ENCODE measurements at places on chromosomes 7 and 10.

DNA sequence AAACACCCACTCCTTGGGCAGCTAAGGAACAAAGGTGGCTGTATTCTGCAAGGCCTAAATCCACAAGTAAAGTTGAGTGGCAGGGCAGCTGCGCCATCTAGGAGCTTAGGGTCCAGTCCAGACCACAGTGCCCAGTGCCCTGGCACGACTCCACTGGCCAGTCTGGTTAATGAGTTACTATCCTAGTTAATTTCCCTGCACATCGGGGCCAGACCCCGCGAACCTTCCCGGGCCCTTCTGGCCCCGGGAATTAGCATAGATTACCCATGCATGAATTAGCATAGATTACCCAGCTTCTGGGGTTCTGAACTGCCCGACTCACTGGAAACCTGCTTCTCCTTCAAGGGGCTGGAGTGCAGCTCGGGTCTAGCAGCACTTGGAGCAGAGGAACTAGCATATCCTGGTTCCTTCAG, 3.2 kb upstream of the EMX2 start:
- no peak for DNase-seq

GRCh38 chr10:50896721-50897120, 11.3 kb upstream of the A1CF start:
- DNase-seq = no peak

GRCh38 chr10:23413629-23414089, 25.2 kb upstream of the OTUD1 start:
- DNase-seq = no peak

DNA sequence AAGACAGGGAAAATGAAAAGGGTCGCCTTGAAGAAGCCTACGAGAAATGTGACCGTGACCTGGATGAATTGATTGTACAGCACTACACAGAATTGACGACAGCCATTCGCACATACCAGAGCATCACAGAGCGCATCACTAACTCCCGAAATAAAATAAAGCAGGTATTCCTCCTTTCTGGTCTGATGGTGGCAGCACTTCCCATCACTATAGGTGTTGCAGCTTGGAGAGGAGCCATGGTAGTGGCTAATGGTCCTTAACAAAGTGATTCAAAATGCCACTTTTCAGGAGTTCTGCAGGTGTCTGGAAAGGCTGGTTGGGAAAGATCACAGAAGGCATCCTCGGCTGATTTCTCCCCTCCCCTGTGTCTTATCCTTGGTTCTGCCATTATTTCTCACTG, 22.1 kb downstream of the EXOC4 start:
- no peak for DNase-seq

- DNase-seq = no peak
Measured at GRCh38 chr7:50321487-50322067, 17.1 kb downstream of the IKZF1 start.

DNA sequence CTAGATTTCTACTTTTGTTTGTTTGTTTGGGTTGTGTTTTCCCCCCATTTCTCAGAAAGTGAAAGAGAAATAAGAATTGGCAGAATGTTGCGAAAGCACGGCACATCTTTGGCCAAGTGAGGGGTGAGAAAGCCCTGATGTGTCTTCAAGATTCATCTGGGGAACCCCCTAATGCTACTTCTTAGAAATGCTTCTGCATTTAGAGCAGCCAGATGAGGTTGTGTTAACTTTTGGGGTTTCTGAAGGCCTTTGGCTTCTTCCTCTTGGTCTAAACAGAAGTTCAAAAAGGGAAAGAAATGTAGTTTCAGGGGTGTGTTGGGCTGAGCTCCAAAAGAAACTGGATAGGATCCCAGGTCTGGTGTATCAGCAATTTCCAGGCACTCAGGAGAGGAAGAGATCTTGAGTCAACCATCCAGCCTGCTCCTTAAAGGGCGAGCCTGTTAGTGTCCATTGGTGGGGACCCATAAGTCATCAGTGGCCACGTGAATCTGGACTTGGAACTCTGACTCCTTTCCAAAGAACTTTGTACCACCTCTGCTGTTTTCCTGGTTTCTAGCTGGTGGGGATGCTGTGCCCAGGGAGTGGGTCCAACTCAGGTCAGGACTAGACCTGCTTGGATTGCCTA, 6.5 kb downstream of the DUSP5 start:
- DNase-seq = peak; percentile 39

DNA sequence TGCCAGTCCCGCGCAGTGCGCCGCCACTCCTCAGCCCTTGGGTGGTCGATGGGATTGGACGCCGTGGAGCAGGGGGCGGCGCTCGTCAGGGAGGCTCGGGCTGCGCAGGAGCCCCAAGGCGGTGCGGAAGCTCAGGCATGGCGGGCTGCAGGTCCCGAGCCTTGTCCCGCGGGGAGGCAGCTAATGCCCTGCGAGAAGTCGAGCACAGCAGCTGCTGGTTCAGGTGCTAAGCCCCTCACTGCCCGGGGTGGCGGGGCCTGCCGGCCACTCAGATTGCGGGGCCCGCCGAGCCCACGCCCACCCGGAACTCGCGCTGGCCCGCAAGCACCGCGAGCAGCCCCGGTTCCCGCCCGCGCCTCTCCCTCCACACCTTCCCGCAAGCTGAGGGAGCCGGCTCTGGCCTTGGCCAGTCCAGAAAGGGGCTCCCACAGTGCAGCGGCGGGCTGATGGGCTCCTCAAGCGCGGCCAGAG, 14.4 kb upstream of the WASL start:
- DNase-seq = no peak

- no peak for DNase-seq
Measured at GRCh38 chr10:85537561-85537960, 829.0 kb downstream of the GRID1 start.

DNA sequence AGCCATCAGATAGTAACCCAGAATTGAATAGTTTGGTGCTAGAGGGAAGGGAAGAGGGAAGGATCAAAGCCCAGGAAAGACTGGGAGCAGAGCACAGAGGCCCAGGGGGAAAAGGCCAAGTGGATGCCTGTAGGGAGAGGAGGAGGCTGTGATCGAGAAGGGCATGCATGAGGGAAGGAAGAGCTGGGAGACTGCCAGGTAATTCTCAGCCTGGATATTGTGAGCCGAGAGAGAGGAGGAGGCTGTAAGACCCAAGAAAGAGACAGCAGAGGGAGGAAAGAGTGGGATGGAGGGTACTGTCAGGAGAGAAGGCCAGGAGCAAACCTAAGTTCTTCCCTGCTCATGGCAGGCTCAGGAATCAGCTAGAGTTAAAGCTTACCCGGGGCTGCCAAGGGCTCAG, 178.2 kb downstream of the CCDC3 start:
- no peak for DNase-seq

- DNase-seq = peak; percentile 66
Measured at GRCh38 chr7:47153058-47153457, 428.9 kb downstream of the TNS3 start.

DNA sequence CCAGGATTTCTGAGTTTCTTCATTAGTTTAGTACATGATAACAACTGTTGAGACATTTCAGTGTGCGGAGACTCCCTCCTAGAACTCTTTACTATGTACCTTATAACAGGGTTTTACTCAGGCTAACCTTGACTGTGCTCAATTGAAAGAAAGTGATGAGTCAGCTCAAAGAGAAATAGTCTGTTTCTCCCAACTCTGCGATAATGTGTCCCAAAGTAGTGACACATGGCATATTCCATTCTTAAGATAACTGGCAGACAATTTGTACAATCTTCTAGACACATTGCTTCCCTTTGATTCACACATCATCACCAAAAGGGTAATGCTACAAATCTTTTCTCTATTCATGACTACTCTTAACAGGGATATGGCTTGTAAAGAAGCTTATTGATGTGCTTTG, 645.2 kb downstream of the AUTS2 start:
- no peak for DNase-seq

- DNase-seq = no peak
Measured at GRCh38 chr7:106808967-106809635, 56.0 kb upstream of the PIK3CG start.

DNA sequence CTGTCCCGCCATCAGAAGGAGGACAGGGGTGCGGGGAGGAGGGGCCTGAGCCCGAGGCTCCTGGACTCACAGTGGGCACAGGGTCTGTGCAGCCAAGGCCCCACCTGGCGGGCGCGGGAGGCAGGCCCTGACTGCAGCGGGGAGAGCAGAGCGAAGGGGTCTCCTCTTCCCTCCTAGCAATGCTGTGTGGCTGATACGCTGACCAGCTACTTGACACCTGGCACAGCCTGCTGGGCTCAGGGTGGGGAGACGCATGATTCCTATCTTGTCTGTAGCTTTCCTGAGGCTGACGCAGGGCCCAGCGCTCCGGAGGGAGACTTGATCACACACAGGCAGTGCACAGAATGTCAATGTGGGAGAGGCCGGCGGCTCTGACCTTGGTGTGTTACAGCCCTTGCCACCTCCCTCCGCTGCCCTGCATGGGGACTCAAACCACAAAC, 174.9 kb downstream of the ELFN1 start:
- DNase-seq = no peak

GRCh38 chr7:22712999-22713398, 14.0 kb upstream of the IL6 start:
- no peak for DNase-seq
